ENCODE measurements at places on chromosomes 3 and 15.

- no peak for DNase-seq
These were observed 14.6 kb upstream of the RASGRF1 start for GRCh38 chr15:79105141-79105540.

DNA sequence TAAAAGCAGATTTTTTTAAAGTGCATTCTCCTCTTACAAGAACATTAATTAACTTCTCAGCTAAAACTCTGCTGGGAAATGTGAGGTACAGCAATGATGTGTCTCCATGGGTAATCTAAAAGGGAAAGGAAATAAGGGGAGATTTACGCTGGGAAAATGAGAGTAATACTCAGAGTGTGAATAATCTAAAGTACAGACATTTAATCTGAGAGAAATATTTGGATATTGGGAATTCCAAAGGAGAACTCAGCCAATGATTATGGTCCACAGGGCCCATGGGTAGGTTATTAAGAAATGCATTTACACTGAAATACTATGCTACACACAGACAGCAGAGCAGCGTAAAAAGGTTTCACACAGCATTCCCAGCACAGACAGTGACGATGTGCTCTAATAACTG is 229.9 kb downstream of the MAGI1 start:
- DNase-seq, result no peak

- DNase-seq, result no peak
These were observed 39.6 kb downstream of the CCDC54 start for GRCh38 chr3:107416886-107417285.

DNA sequence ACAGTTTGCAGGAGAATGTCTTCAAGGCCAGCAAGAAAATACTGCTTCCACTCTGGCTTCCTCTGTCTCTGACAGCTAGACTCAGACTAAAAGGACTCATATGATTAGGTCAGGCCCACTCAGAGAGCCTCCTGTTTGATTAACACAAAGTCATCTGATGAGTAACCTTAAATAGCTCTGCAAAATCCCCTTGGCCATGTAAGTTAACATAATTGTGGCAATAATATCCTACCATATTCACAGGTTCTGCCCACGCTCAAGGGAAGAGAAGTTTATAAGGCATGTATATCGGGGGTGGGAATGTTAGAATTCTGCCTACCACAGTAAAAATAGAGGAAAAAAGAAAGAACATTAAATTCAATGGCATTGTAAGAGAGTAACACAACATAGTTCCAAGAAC is 20.6 kb upstream of the HHATL start:
- no peak for DNase-seq

- DNase-seq, result no peak
These were observed 32.2 kb upstream of the FBLN2 start for GRCh38 chr3:13516760-13517135.

- no peak for DNase-seq
These were observed 1.1 kb upstream of the HHATL start for GRCh38 chr3:42703695-42704025.

- no peak for DNase-seq
These were observed 522.3 kb downstream of the ROBO1 start for GRCh38 chr3:79245284-79246138.

DNA sequence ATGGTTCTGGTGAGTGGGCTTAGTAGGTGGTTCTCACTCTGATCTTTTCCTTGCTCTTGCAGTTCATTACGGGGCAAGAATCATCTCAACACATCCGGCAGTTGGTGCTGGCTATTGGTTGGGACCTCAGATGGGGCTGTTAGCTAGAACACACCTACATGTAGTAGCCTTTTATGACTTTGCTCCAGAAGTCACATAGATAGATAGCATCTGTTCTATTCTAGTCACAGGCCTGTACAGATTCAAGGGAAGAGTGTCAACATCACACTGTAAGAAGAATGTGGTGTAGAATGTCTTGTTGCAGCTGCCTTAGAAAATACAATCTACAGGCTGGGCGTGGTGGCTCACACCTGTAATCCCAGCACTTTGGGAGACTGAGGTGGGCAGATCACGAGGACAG is 15.1 kb downstream of the RAB5A start:
- no peak for DNase-seq

DNA sequence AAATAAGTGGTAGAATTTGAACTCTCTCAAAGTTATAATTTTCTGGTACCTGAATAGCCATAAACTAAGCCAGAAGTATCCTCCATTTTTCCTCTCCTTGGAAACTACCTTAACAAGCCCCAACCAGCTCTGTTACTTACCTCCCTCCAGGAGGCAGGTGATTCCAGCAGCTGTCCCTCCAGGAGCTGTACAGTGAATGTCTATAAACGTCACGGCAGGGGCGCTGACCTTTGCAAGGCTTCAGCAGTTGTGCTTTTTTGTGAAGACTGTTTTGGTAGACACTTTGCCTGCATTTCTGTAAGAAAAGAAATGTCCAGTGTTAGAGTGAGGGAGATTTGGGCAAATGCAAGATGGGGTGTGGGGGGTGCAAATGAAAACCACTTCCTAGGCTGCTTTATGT is 67.2 kb downstream of the LEO1 start:
- no peak for DNase-seq

GRCh38 chr3:34889641-34890040 is 749.7 kb upstream of the ARPP21 start:
- DNase-seq, result no peak

GRCh38 chr3:195096053-195096452 is 174.9 kb downstream of the XXYLT1 start:
- DNase-seq, result no peak

- DNase-seq, result no peak
These were observed 154.3 kb upstream of the CCDC54 start for GRCh38 chr3:107222907-107223306.

DNA sequence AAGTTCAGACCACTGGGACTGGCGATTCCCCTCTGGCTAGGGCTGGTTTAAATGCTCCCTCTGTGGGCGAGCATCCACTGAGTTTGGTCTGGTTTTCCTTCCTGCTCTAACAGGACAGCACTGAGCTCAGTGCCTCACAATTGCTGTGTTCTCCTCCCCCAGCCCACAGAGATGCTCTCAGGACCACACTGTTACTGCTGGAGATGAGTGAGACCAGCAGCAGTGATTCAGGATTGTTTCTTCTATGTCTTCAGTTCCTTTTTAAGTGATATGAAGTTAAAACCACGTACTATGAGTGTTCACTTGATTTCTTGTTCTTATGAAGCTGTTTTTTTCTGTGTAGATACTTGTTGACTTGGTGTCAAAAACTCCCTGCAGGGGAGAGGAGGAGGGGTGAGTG is 180.4 kb upstream of the COL8A1 start:
- no peak for DNase-seq

DNA sequence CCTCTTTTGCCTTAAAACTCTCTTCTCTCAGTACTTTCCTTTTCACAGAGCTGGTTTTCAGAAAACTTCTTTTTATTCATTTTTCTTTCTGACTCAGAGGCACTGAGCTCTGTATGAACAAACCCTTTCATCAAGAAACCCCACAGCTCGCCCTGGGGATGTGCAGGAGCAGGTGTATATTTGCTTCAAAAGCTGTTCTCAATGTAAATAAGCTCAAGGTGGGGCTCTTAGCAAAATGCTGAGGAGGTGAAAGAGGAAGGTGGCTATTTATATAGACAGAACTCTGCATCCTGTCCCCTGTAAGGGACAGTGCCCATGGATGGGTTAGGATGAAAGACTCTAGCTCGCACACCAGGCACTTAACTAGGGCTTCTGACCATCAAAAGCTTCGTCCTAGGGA is 302.0 kb downstream of the WDR72 start:
- no peak for DNase-seq

- DNase-seq, result no peak
These were observed 239.3 kb upstream of the C2CD4B start for GRCh38 chr15:62404194-62404985.

- no peak for DNase-seq
These were observed 283.8 kb downstream of the ZPLD1 start for GRCh38 chr3:102718651-102719050.

GRCh38 chr3:177733936-177734335 is 536.7 kb upstream of the TBL1XR1 start:
- no peak for DNase-seq

GRCh38 chr3:64145438-64145837 is 79.8 kb downstream of the PRICKLE2 start:
- no peak for DNase-seq

DNA sequence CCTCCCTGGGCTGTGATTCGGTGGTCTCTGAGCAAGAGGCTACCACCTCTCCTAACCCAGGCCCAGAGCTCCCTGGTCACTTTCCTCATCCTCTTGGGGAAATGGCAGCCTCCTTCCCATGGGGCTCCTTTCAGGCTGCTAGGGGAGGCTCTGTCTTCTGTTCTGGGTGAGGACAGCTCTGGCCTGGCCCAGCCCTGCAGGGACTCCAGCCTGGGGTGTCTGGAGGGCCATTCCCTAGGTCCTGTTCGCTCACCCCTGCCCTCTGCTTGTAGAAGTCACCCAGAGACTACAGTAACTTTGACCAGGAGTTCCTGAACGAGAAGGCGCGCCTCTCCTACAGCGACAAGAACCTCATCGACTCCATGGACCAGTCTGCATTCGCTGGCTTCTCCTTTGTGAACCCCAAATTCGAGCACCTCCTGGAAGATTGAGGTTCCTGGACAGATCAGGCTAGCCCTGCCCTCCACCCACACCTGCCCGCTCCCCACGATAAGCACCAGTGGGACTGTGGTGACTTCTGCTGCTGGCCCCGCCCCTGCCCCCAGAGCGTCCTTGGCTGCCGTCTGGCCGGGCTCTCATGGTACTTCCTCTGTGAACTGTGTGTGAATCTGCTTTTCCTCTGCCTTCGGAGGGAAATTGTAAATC is 30.9 kb downstream of the PRKCD start:
- DNase-seq, result no peak

- no peak for DNase-seq
These were observed 139.7 kb downstream of the CD47 start for GRCh38 chr3:107951126-107951525.

GRCh38 chr3:129228891-129229585 is 20.4 kb upstream of the COPG1 start:
- DNase-seq, result no peak

GRCh38 chr3:44511238-44511566 is 33.7 kb upstream of the ZNF445 start:
- DNase-seq, result no peak

- DNase-seq, result peak; percentile 49
These were observed 44.8 kb upstream of the RNU6-1 start for GRCh38 chr15:67884514-67885174.

DNA sequence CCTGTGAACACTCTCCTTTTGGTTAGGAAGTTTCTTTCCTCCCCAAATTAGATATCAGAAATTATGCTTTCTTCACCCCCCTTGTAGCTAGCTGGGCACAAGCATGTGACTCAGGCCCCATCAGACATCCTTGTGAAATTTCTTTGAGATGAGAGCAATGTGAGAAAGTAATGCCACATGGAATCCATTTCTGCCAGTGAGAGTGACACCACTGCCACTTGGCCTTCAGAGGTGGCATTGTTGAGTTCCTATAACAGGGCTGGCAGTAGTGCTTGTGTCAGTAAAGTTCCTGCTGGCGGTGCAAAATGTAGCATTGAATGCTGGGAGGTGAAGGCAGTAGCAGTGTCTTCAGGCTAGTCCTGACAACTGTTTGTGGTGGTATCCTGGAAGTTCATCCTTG is 80.7 kb upstream of the ZNF280D start:
- DNase-seq, result no peak

GRCh38 chr3:57838627-57839026 is 82.5 kb downstream of the SLMAP start:
- no peak for DNase-seq

DNA sequence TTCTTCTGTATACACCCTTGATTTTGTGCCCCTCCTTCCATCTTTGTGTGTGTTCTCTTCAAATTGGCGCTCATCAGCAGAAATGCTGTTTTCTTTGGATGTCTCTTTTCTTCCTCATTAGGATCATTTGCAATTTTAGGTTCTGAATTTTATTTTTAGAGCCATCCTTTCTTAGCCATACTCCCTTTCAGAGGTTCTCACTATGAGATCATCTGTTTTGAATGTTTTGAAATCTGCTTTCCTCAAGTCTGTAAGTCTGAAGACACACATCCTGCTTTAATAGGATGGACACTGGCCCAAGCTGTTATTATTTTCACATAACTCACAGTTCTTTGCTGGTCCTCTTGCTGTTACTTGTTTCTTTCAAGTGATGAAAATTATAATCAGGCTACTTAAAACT is 124.8 kb downstream of the BDH1 start:
- no peak for DNase-seq

DNA sequence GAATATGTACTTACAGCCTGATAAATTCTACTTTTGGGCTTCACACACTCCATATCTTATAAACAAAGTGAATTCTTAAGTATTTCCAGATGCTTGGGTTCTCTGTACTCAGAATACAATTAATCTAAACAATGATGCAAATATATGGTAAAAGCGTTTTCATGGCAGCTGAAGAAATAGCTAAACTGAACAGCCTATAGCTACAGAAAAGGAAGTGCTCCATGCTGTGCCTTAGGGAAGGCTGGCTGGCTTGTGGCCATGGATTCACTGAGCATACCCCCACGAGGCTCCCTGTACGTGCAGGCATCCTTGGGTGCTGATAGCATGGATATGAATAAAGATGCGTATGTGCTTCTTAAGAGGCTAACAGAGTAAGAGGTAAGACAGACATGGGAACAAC is 264.0 kb downstream of the KLF13 start:
- DNase-seq, result no peak

DNA sequence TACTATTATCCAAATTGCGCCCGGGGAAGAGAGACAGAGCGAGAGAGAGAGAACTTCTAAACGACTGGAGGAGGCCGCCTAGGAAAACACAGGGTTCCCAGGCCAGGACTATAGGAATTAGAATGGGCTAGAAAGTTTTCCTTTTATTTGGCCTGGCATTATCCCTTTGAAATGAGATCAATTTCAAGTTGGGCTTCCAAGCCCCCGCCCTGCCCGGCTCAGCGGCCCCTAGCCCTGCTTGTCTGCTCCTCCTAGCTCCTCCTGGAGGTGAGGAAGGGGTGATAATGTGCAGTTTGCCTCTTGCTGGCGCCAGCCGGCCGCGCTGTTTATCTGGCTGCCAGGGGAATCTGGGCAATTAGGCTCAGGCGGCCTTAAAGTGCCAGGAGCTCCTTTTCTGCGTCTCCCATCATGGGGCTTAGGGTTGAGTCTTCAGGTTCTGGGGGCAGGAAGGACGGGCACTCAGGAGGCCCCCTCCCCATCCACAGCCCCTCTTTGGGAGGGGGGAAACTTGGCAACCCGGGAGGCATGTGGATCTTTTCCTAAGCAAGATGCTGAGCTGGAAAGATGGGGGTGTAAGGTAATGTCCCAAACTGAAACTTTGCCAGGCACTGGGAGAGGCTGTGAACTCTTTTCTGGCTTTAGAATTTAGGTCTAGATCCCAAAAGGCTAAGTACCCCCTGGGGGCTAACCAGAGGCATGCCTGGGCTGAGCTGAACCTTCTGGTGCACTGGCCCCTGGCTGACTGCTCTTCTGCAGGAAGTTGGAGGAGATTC is 5.5 kb downstream of the SMAD6 start:
- no peak for DNase-seq

DNA sequence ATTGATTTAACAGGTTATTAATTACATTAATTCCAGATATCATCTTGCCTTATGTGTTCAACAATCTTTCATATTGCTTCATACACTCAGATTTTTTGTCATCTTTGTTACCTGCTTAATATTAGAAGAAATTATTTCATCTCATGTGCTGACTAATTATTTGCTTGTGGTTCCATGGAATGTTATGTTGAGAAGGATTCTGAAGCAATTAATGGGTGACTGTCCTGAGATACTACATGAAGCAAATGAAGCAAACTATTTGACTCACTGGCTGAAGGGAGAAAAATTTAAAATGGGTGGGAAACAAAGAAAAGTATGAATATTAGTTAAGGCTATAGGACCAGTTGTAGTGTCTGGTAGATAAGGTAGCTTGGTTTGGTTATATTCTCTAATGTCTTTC is 443.8 kb upstream of the EPHA6 start:
- no peak for DNase-seq
